ENCODE measurements at places on chromosomes 16 and 17.

GRCh38 chr17:76102944-76103273, 678 bp downstream of the EXOC7 start:
- no peak for DNase-seq

DNA sequence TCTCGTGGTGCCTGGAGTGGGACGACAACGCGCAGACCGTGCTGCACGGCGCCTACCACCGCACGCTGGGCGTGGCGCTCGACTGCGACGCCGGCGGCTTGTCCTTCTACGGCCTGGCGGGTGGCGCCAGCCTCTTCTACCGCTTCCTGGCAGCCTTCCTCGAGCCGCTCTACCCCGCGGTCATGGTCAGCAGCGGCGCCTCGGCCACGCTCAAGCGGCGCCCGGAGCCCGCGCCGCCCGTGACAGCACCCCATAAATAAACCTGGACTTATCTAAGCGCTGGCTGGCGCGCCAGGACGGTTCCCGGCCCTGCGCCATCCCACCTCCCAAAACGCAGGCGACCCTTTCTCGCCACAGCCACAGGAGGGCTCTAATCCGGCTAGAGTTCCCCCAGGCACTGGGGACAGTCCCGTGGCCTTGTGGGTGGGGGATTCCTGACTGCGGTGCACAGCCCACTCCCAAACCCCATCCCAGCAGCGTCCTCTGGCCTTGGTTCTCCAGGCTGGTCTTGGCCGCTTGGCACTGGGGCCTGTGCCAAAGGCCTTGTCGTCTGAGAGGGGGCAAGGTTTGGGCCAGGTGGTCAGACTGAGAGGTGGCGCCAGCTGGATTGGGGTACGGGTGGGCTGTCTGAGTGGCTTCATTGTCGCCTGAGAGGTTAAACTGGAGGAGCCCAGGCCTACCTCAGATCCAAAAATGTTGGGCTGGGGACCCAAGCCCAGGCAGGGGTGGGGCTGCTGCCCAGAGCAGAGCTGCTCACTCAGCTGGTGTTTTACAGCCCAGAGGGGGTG, 10.1 kb upstream of the SLC16A5 start:
- DNase-seq: no peak

- peak; percentile 74 for DNase-seq
These were observed 75.0 kb downstream of the SPAG9 start for GRCh38 chr17:51045621-51046020.

GRCh38 chr17:11144358-11145233, 96.4 kb upstream of the SHISA6 start:
- no peak for DNase-seq

DNA sequence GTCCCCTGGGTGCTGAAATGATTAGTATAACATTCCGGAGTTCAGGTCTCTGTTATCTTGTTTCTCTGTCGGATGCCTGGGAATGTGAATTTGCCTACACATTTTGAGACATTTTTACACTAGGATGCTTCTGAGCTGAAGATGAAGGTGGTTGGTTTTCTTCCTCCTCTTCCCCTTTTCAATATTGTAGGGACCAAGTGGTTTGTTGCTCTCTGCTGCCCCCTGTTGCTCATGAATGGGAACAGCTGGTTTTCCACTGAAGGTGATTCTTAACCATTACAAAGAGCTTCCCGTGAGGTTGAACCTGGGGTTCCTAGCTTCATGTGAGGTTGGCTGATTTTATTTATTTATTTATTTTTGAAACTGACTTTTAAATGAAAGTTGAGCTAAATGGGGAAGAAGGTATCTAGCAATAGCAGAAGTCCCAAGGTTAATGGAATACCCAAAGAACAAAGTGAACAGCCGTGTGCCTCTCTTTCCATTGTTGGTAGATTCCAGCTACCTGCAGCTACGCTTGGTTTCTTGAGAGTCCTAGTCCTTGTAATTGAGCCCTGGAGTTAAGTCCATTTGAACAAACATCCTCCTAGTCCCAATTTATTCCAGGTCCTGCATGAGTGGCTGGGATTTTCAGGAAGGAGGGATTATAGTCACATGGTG, 983.9 kb upstream of the EEF2KMT start:
- DNase-seq: peak; percentile 25

DNA sequence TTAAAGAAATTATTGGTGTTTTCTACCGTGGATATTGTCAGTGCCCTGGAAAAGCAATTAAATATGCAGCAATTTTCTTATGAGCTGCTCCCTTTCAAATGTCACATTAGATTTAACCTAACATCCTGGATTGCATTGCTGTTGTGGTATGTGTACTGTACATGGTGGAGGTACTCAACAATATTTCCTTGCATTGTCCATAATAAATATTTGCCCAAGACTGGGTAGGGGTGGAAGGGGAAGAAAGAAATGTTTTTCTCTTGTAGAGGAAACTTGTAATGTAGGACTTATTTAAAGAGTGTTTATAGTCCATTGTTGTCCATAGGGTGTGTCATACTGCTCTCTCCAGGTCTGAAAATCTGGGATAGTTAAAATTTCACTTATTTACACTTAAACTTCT, 346.2 kb upstream of the TBX2 start:
- no peak for DNase-seq

- no peak for DNase-seq
These were observed 263.4 kb downstream of the BCAS3 start for GRCh38 chr17:60941028-60941427.

DNA sequence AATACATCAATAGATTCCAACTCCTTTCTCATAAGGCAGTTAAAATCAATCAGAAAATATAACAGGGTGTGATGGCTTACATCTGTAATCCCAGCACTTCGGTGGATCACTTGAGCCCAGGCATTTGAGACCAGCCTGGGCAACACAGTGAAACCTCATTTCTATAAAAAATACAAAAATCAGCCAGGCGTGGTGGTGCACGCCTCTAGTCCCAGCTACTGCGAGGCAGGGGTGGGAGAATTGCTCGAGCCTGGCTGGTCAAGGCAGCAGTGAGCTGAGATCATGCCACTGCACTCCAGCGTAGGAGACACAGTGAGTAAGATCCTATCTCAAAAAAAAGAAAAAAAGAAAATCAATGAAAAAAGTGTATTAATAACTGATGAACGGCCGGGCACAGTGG, 258.6 kb downstream of the NTN1 start:
- no peak for DNase-seq

DNA sequence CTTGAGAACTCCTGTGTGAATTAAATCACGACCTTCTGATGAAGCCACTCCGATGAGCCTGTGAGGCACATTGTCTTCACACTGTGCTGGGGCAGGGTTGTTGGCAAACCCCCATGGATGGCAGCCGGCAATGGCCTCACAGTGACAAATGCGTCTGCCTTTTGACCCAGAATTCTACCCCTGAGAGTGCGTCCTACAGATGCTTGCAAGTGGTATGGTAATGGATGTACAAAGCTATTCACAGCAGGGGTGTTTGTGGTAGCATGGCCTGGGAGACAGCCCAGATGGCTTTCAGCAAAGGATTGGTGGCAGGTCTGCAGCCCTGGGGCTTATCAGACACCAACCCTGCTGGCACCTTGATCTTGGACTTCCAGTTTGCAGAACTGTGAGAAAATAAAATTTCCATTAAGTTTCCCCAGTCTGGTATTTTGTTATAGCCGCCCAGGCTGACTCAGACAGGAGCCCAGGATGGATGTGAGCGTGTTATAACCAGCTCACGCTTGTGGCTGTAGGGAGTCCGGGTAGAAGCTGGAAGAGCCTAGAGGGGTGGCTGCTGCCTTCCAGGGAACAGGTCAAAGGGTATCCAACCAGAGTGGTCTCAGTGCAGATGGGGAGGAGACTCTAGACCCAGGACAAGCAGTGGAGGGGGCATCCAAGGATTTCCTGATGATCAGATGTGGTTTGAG, 10.1 kb downstream of the AFMID start:
- peak; percentile 18 for DNase-seq

GRCh38 chr17:17412326-17412725, 64.5 kb upstream of the MED9 start:
- no peak for DNase-seq

DNA sequence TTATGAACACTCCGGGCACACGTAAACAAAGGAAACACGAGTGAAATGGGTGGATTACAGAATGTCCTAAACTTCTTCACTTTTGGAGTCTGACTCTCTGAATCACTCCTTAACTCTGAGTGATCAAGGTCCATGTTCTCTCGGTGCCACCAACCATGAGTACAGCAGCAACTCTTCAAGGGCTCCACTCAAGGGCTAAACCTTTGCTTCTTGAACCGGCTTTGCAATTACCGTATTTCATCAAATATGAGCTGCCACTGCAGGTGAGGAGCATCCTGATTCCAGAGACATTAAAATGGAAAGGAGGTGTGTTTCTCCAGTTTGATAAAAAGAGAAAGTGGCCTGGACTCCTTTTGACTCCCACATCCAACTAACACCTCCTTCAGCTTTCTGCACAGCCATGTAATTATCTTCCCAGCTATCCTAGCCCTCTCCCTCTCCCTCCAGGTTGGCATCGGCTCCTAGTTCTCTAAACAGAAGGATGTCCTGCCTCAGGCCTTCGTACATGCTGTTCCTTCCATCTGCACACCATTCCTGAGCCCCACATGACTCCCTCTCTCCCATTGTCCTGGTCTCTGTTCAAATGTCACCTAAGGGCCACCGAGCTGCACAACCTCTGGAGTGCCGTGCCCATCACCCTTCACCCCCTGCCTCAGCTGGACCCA, 61.4 kb downstream of the ZDHHC7 start:
- DNase-seq: peak; percentile 37

DNA sequence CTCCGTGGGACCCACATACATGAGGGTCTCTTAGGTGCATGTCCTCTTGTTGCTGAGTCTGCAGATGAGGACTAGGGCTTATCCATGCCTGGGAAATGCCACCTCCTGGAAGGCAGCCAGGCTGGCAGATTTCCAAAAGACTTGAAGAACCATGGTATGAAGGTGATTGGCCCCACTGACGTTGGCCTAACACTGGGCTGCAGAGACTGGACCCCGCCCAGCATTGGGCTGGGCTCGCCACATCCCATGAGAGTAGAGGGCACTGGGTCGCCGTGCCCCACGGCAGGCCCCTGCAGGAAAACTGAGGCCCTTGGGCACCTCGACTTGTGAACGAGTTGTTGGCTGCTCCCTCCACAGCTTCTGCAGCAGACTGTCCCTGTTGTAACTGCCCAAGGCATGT, 38.2 kb upstream of the IL21R start:
- DNase-seq: peak; percentile 10

DNA sequence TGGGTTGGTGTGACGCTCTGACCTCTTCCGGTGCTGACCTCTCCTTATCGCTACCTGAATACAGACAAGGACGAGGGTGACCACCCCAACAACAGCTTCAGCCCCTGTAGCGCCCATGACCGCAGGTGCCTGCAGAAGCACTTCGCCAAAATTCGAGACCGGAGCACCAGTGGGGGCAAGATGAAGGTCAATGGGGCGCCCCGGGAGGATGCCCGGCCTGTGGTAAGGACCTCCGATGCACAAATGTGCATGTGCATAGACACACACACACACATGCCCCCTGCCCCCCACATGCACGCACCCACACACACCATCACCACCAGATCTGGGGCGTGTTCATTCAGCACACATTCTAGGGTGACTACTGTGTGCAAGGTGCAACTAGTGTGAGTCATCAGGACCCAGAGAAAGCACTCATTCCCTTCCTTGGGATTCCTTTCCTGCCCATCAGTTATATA, 9.7 kb downstream of the IGFBP4 start:
- DNase-seq: no peak

- DNase-seq: peak; percentile 60
These were observed 81.3 kb downstream of the GSG1L start for GRCh38 chr16:27982184-27982583.

DNA sequence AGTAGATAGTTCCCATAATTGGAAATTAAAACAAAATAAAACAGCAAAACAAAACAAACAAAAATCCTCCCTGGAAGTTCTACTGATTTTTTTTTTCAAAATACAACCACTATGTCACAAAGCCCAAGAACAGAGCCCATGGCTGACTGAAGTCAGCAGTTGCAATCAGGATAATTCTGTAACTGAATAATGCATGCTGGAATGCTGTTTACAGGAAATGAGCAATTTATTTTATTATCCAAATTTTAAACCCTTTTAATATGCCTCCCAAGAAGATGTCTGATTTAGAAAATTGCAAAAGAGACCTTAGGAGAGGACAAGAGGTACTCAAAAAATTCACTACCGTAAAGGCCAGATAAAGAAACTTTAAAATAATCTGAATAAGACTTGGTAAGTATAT, 578.2 kb downstream of the TOX3 start:
- DNase-seq: no peak

DNA sequence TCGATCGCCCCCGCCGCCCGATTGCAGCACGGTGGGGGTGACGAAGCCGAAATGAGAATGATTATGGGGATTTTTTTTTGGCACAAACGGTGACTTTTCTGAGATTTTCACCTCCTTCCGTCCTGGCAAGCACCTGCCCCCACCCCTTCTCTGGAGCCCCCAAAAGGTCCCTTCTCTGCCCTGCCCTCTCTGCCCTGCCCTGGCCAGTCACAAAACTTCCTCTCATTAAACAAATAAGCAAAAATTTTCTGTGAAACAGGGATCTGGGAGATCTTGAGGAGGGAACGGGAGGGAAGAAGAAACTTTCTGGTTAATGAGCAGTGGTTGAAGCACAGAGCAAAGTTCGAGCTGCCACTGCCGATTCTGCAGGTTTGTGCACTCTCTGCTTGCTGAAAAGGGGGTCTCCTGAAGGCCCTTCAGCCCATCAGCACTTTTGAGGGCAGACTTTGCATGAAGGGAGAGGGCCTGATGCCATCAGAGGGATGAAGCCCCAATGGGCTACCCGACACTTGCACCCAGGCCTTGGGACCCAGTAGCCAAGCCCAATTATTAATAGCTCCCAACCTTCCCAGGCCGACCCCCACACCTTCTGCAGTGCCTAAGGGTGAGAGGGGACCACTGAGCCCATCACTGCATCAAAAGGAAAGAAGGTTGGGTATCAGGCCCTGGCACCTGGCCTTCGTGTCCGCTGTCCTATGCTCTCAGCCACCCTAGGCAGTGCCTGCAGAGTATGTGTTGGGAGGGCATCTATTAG, 1.0 kb upstream of the HOXB8 start:
- DNase-seq: no peak

DNA sequence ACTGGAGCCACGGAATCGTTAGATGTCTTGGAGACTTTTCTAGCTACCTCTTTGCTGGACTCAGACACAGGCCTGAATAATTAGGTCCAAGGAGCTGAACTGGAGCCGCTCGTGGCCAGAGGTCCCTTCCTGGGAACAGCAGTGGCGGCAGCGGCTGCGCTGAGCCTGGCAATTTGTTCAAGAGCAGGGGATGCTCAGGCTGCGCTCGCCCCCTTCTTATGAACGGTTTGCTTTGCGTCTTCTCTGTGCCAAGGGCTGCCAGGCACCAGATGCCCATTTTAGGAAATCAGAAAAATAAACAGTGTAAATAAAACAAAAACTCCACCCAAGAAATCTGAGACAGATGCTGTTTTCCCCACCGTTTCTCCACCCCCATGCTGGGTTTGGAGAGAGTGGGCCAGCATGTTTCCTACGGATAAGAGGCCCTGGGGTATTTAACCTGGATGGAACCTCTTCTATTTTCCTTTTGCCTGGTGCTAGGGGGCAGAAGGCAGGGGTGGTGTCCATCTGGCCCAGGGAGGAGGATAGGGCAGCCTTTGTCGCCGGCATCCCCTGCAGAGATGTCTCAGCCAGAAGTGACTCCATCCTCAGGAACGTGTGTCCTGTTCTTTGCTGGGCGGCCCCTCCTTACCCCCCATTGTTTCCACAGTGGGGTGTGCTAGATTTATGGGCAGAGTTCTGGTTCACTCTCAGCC, 163.4 kb downstream of the SEC14L1 start:
- peak; percentile 65 for DNase-seq

Measured in NCI-H524 (cell line).